Thoracic aorta (tissue), 2 donors: ENCODE measurements at places on chromosomes 13 and 19. TPM values are rescaled to one million over a fixed set of nuclear protein-coding genes. Genes with fewer than 3 reads are reported as not detected.
A peak's percentile ranks its signal among the peaks of the same experiment; 100 is the strongest.

POU4F1 gene
- 1.1 TPM for total RNA-seq

HSD17B14 gene
- 16.8 TPM for total RNA-seq

- H3K4me3 ChIP-seq: peak overlapping the region; percentile 20
- no peaks in the 10 kb centered on the region for H3K36me3 ChIP-seq
- DNase-seq: no peak
- H3K27ac ChIP-seq: peak overlapping the region; percentile 78
- no peaks in the 10 kb centered on the region for H3K27me3 ChIP-seq
Observed at GRCh38 chr13:51292000-51292565, 47.4 kb upstream of the SERPINE3 start.

DNA sequence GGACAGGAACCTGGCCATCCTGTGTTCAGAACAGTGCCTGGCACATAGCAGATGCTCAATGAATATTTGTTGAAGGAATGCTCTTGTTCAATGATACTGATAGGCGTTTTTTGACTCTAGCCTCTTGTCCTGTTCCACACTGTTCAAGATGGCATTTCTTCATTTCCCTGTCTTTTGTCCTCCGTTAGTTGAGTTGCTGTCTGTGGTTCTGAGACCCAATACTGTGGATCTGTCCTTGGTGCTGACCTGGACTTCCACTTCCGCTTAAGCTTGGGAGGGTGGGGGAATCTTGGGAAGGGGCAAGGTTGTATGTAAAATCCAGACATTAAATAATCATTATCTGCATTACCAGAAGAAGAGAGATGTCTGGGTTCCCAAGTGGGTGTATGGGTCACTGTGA, 8.3 kb upstream of the KCNN4 start:
- peaks cover 6% of the 10 kb centered on the region for H3K4me1 ChIP-seq
- no peak overlapping the region for H3K4me3 ChIP-seq
- no peak overlapping the region for H3K27ac ChIP-seq
- H3K27me3 ChIP-seq: no peaks in the 10 kb centered on the region
- DNase-seq: no peak

DNA sequence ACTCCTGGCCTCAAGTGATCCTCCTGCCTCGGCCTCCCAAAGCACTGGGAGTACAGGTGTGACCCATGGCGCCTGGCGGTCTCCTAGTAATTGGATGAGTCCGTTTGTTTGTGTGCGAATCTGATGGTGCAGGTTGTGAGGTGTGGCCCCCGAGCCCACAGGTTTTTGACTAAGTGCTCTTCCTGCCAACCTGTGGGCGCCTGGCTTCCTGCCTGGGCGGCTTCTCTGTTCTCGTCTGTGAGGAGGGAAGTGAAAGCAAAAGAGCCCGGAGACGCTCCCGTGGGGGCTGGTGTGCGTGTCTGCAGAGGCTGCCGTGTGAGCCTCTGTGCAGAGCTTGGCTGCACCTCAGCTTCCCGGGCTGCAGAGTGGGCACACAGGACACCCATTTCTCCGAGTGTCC, 10.0 kb downstream of the ARHGAP45 start:
- H3K27ac ChIP-seq: no peak overlapping the region
- no peaks in the 10 kb centered on the region for H3K27me3 ChIP-seq
- DNase-seq: no peak
- H3K4me1 ChIP-seq: no peaks in the 10 kb centered on the region

DNA sequence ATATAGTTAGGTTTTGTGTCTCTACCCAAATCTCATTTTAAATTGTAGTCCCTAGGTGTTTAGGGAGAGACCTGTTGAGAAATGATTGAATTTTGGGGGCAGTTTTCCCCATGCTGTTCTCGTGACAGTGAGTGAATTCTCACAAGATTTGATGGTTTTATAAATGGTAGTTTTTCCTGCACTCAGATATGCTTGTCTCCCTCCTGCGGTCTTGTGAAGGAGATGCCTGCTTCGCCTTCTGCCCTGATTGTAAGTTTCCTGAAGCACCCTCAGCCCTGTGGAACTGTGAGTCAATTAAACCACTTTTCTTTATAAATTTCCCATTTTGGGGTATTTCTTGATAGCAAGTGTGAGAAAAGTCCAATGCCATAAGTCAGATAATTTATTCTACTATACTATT, 1977.5 kb upstream of the PCDH20 start:
- H3K4me1 ChIP-seq: no peaks in the 10 kb centered on the region
- H3K36me3 ChIP-seq: no peaks in the 10 kb centered on the region
- H3K27ac ChIP-seq: no peak overlapping the region
- H3K27me3 ChIP-seq: no peaks in the 10 kb centered on the region
- H3K4me3 ChIP-seq: no peak overlapping the region

GRCh38 chr13:32256243-32256642, 58.9 kb downstream of the ZAR1L start:
- no peak for DNase-seq
- no peaks in the 10 kb centered on the region for H3K27me3 ChIP-seq
- H3K4me1 ChIP-seq: peaks cover 9% of the 10 kb centered on the region

- no peak overlapping the region for H3K27ac ChIP-seq
- no peak for DNase-seq
- H3K36me3 ChIP-seq: no peaks in the 10 kb centered on the region
- no peak overlapping the region for H3K4me3 ChIP-seq
- no peaks in the 10 kb centered on the region for H3K27me3 ChIP-seq
- H3K4me1 ChIP-seq: no peaks in the 10 kb centered on the region
Observed at GRCh38 chr13:53010374-53011105, 18.1 kb upstream of the OLFM4 start.

- no peaks in the 10 kb centered on the region for H3K27me3 ChIP-seq
- H3K4me1 ChIP-seq: no peaks in the 10 kb centered on the region
- DNase-seq: no peak
- H3K27ac ChIP-seq: no peak overlapping the region
- peaks cover 27% of the 10 kb centered on the region for H3K36me3 ChIP-seq
Observed at GRCh38 chr19:19296953-19297689, 23.2 kb downstream of the SUGP1 start.

DNA sequence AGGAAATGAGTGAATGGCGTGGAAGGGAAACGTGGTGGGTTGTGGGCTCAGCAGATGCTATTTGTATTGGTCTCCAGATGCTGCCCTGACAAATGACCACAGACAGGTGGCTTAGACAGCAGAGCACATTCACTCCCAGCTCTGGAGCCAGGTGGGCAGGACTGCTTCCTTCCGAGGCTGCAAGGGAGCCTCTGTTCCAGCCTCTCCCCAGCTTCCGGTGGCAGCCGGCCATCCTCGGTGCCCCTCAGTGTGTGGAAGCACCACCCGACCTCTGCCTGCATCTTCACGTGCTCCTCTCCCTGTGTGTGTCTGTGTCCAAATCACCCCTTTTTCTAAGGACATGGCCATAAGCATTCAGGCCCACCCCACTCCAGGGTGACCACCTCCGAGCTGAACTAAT, 105.1 kb downstream of the SOX1 start:
- no peak overlapping the region for H3K27ac ChIP-seq
- H3K4me3 ChIP-seq: no peak overlapping the region
- no peaks in the 10 kb centered on the region for H3K4me1 ChIP-seq

DNA sequence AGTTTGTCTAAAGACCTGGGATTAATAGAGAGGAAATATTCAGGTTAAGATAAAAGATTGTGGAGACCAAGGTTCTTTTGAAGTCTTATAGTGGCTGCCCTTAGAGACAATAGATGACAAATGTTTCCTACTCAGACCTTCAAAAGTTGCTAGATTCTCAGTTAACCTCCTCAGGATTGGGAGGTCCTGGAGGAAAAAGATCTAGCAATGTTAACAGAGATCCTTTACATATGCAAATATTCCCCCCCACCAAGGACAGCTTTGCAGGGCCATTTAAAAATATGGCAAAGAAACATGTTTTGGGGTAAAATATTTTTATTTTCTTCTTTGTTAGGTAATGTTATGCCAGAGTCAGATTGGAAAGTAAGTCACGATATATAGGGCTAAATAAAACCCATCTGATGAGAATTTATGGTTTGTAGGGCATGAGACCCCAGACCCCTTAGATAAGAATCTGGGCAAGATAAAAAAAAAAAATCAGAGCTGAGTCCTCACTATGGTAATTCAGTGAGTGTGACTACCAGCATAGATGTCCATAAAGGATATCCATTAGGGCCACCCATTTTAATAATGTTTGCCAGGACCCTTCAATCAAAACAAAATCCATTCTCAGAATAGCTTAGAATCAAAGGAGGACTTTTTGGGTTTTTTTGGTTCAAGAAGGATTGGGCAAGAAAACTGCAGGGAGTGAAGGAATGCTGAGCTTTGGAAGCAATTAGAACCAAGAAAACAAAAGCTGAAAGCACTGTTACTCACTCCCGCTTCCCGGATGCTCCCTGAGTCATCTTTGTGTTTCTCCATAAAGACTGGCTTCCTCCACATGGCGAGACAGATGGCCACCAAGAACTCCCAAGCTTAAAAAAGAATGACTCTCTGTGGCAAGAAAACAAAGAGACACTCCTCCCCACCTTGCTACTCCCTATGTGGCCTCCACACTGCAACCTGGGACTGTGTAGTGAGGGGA, 28.2 kb downstream of the VSTM1 start:
- no peaks in the 10 kb centered on the region for H3K4me1 ChIP-seq
- no peak overlapping the region for H3K27ac ChIP-seq
- H3K36me3 ChIP-seq: no peaks in the 10 kb centered on the region
- no peak for DNase-seq
- H3K27me3 ChIP-seq: no peaks in the 10 kb centered on the region

DNA sequence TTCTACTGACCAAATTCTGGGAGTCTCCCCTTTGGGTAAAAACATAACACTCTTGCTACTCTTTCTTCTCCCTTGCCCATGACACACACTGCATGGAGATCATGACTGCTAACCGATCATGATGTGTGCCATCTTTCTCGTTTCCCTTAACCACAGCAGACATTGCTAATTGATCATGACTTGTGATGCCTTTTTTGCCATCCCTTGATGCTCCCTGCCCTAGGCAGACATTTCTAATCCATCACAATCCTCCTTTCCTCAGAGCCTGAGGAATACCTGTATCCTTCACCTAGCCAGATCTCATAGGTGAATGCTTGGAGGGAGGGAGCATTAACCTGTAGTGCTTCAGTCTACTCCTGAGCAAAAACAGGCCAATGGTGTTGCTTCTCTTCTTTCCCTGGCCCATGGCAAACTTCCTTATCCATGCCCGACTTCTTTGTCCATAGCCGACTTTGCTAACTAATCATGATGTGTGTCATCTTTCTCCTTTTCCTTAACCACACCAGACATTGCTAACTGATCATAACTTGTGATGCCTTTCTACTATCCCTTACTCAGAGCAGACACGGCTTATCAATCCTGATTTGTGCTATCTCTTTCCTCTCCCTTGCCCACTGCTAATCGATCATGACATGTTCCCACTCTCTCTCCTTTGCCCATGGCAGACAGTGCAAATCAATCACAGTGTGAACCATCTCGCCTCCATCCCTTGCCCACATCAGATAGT, 17.7 kb downstream of the NUMBL start:
- DNase-seq: no peak
- no peaks in the 10 kb centered on the region for H3K27me3 ChIP-seq
- H3K36me3 ChIP-seq: peaks cover 90% of the 10 kb centered on the region

DNA sequence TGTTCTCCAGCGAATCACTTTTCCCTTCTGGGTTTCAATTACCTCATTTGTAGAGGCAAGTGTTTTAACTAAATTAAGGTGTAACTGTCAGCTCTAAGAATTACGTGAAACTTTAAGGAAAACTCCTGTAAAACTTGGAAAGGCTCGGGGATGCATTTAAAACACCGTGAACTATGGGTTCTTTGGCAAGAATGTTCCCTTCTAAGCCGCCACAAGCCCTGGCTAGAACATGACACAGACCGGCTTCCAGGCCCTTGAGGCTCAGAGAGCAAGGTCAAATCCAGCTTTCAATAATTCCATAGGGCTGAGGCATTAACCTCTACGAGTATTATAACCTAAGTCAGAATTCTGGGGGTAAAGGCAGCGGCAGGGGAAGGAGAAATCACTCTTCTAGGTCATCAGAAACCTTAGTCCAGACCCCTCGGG, 685 bp downstream of the VWA8 start:
- H3K4me1 ChIP-seq: peaks cover 24% of the 10 kb centered on the region
- H3K27me3 ChIP-seq: no peaks in the 10 kb centered on the region
- H3K36me3 ChIP-seq: no peaks in the 10 kb centered on the region
- no peak for DNase-seq
